Smooth muscle cell of the pulmonary artery (primary cell): ENCODE measurements at places on chromosomes 5 and 9. TPM values are rescaled to one million over a fixed set of nuclear protein-coding genes. Genes with fewer than 3 reads are reported as not detected.

The C5orf46 gene
- total RNA-seq = 12.3 and 16.7 TPM in 2 replicates

The PCDHGC4 gene
- total RNA-seq = 3.5 and 4.2 TPM in 2 replicates

The TLE1 gene
- 31.7 and 34.3 TPM in 2 replicates for total RNA-seq

The GRIA1 gene
- total RNA-seq = 0.23 and 2.4 TPM in 2 replicates

The ANKRD34B gene
- not detected in 2 replicates for total RNA-seq
